ENCODE measurements at places on chromosomes 4 and X.

GRCh38 chrX:66672106-66672505, 33.2 kb upstream of the EDA2R start:
- DNase-seq: no peak

- DNase-seq: no peak
Observed at GRCh38 chr4:110624904-110625494, 2.1 kb upstream of the PITX2 start.

DNA sequence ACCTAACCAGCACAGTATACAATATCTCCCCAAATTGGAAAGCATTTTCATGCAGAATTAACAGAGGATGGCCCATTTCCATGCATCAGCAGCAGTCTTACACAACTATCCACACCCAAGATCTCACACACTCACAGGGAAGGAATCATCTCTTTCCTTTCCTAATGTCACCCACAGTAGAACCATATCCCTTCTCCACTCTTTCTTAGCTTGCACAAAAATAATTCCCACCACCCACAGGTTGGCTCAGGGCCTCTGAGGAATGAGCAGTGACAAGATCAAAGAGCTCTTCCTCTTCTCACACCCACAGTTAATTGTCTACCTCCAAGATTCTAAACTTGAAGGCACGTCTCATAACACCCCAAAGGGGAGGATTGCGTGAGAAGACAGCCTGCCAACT, 217.7 kb upstream of the VEGFC start:
- DNase-seq: no peak

DNA sequence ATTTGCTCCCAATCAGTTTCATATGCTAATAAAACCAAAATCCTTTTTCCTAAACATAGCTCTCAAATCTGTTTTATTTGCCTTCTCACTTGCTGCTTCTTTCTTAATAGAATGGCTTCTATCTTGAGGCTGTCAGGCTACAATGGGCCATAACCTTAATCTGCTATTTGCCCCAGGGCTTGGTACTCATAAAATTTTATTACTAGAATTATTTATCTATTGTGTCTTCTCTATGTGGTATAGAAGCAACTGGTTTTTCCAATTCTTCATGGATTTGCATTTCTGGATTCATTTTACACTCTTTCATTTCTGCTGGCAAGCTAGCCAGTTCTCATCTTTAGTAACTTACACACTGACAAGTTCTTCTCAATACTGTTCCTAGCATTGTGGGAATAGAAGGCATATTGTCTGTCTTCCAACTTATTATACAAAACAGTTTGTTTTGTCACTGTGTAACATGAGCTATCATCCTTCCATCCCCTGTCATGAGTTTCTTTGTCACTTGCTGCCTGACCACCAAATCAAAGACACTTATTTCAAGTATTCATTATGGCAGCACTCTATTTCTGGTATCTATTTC, 96.6 kb upstream of the KCNIP4 start:
- DNase-seq: no peak

DNA sequence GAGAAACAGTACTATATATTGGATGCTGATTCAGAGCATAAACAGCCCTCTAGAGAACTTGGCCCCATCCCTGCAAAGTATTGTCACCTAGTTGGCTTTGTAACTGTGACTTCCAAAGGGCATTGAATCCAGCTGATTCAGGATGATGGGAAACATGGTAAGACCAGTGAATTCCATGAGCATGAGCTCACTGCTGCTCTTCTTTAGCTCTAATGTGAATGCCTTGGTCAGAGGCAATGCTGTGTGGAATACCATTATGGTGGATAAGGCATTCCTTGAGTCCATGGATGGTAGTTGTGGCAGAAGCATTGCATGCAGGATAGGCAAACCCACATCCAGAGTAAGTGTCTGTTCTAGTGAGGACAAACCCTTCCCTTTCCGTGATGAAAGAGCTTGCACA, 365.6 kb upstream of the EDA2R start:
- no peak for DNase-seq

DNA sequence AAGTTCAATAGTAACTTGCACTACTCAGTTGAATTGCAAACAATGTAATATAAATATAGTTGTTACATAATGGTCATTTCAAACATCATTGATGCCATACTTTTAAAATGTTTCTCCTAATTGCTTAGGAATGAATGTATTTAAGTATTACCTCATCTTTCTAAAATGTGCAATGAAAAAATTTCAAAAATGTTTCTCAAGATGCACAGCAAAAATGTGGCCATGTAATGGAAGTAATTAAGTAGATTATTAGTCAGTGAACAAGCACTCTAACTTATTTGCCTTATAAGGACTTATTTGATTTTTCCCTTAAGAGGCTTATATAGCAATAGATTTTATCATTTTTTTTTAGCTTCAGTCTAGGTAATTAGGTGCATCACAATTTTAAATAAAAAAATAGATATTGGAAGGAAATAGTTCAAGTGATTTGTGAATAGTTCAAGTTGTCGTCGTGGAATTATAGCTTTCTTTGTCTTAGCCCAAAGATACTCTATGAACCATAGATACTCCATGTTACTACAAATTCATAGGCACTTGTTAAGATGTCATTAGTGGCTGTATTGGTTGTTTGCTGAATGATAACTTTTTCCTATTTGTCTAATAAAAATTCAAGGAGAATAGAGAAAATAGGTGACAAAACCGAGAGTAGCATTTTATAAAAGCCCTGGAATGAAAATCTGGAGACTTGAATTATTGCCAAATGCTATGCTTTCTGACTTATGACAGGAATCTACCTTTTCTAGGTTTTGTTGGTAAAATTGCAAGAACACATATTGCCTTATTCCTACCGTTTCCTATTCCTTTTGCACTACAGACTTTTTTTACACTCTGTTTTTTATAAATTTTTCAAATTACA, 118.5 kb downstream of the TLL1 start:
- no peak for DNase-seq

DNA sequence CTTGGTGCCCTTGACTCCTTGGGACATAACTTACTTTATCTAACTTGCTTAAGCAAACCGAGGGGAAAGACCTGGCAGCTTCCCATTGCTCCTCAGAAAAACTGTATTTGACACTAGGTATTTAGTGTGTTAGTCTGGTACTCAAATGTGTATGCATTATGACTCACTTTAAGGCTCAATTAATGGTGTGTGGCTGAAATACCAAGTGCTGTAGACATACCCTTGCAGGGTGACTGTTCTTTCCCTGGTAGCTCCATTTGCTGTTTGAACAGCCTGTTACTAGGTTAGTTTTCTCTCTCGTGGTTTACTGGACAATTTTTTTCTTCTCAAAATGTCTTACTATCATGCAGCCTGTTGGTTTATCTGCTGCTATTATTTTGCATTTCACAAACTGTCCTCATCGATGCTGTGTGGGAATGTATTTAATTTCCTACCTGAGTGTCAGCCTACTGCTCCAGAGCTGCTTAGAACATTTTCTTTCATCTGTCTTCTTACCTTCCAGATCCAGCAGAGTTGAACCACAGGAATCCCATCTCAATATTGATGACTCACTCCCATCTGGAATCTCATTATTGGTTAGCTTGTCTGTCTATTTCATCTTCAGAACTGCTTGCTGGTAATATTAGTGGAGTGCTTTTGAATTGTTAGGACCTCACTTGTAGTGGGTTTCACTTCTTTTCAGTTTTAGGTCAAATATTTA, 158.0 kb upstream of the FAT1 start:
- no peak for DNase-seq

- DNase-seq: no peak
Observed at GRCh38 chr4:121148000-121148399, 16.1 kb downstream of the TNIP3 start.

GRCh38 chr4:126778348-126778747, 854.4 kb upstream of the INTU start:
- DNase-seq: no peak

DNA sequence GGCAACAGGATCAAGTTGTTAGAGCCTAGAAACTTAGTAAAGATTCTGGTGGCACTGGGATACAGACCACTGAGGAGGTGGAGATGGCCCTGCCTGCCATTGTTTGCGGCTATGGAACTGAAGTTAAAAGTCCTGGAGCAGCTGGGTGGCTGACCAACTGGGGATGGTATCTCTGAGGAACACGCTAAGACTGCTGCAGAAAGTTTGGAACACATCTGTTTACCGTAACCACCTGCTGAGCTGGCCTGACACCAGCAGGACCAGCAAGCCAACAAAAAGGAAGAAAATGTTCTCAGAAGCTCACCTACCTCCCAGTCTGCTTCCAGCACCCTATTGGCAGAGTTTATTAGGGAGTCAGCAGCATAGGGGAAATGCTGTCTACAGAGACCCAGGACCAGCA, 17.4 kb upstream of the PACRGL start:
- no peak for DNase-seq

DNA sequence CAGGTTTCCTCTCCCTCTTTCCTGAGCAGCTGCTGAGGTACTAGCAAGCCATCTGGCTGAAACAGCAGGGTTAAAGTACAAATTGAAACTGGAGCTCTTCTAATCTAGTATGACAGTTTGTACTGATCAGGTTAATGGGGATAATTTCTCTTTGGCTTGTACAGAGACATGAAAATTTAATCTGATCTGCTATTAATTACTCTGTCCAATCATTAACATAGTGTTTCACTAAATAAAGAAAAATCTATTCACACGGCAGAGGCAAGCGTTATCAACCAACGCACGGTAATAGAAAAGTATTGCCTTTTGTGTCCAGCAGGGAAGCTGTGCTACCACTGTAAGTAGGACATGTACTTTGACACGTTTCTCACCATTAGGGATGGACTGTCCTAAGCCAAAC, 71.1 kb downstream of the IGSF1 start:
- no peak for DNase-seq

GRCh38 chr4:35464964-35465528, 779.3 kb downstream of the ARAP2 start:
- DNase-seq: no peak

- DNase-seq: no peak
Observed at GRCh38 chr4:24007860-24008261, 118.0 kb upstream of the PPARGC1A start.

GRCh38 chr4:128310266-128310697, 22.7 kb upstream of the PGRMC2 start:
- no peak for DNase-seq

GRCh38 chr4:127521463-127521862, 111.3 kb upstream of the INTU start:
- no peak for DNase-seq

- no peak for DNase-seq
Observed at GRCh38 chrX:106725931-106726330, 570 bp upstream of the RNF128 start.

DNA sequence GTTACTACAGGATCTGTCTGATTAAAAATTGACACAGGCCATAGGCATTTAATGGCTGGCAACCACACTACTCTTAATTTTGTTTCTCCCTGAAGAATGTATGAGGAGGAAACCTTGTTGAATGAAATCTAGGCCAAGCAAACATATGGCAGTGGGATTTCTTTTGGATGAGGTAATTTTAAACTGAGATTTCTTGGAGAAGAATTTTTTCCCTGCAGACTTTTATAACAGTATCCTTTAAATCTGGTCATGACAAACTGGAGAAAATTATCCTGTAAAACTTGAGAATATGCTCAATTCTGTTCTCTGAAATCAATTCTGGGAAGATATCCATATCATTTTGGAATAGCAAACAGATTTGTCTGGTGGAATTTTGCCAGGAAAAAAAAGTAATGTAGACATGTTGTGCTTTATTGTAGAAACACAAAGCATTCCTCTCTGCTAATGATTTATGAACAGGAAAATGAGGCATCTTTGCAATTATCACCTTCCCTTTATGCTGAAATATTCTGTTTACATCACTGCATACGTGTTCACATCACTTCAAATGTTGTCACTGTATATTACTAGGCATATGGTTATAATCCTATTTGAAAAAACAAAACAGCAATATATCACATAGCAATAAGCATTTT, 108.3 kb upstream of the ARSJ start:
- no peak for DNase-seq

DNA sequence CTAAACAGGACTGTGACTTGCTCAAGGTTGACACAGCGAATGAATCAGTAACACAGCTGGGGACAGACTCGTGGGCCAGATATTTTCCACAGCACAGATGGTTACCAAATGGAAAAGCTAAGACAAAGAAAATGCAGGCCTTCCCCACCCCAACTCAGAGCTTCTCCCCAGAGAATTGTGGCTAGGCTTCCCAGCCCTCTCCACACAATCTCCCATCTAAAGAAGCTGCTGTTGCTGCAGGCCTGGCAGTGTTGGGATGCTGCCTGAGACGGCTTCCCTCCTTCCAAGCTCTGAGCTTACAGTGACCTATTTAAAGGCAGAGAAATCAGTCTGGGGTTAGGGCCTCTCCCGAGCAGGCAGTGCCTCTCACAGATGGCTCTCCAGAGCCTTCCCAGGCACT, 46.5 kb upstream of the PGRMC1 start:
- no peak for DNase-seq

- no peak for DNase-seq
Observed at GRCh38 chrX:1593286-1594271, 2.2 kb downstream of the AKAP17A start.

DNA sequence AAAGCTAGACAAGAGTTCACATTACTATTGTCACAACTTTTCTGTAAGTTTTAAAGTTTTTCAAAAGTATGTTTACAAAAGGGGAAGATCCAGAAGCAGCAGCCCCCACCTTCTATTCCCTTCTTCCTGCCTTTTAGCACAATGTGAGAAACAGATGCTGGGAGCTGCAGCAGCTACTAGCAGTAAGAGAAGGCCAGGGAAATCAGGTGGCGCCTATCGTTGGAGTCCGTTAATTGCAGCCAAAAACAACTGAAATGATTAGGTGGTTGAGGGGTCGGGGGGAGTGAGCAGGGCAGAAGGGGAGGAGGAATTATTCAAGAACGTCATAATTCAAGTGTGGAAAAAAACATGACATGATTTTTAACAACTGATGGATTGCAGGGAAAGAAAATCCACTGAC, 27.4 kb downstream of the FRYL start:
- no peak for DNase-seq

DNA sequence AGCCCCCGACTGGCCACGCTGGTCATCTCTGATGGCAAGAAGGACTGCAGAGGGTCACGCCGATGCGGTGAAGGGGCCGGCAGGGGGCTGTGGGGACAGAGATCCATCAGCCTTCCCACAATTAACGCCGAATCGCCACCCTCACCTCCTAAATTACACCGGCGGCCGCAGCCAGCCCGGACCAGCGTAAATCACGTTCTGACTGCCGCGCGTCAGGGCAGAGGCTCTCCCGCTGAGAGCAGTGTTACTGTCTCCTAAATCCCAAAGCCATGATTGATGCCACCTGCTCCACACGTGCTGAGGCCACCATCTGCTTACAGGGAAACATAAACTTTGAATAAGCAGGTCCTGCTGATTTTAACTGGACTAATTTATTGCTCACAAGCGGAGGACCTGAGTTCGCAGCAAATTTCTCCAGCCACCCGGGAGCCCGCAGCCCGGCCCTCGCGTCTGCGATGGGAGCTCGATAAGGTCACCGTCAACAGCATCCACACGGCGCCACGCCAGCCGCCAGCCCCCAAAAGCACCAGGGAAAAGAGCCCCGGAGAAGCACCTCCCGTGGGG, 127.3 kb upstream of the NKX1-1 start:
- no peak for DNase-seq

DNA sequence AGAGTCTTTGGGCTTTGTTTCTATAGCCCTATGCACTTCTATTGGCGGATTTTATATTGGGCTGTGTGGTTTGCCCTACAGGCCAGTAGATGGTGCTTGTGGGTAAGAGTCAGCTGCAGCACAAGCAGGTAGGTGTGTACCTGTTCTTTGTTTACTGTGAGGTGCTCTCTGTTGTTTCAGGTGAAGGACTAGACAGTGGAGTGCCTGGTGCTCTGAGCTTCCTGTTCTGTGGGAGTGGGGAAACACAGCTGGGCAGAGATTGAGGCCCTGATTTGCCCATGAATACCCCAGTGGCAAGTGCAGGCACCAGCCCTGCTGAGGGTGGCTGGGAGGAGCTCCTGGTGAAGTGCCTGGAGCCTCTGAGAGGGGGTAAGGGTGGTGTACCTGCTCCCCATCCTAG, 26.3 kb upstream of the UCP1 start:
- no peak for DNase-seq
